ENCODE measurements at places on chromosomes 12 and 14.
A peak's percentile ranks its signal among the peaks of the same experiment; 100 is the strongest.

- no peak for DNase-seq
Measured at GRCh38 chr14:86331341-86331740, 801.4 kb downstream of the FLRT2 start.

- DNase-seq: no peak
Measured at GRCh38 chr12:105468464-105468863, 138.0 kb downstream of the C12orf75 start.

GRCh38 chr12:7916936-7917335 lies 19.1 kb downstream of the SLC2A3 start:
- no peak for DNase-seq

GRCh38 chr14:57174466-57174865 lies 94.2 kb downstream of the EXOC5 start:
- no peak for DNase-seq

- DNase-seq: peak; percentile 6
Measured at GRCh38 chr12:53048033-53048779, 1.7 kb upstream of the TNS2 start.

- no peak for DNase-seq
Measured at GRCh38 chr12:26688344-26688904, 144.6 kb downstream of the ITPR2 start.

- DNase-seq: peak; percentile 86
Measured at GRCh38 chr14:65840786-65841185, 428.3 kb downstream of the FUT8 start.

DNA sequence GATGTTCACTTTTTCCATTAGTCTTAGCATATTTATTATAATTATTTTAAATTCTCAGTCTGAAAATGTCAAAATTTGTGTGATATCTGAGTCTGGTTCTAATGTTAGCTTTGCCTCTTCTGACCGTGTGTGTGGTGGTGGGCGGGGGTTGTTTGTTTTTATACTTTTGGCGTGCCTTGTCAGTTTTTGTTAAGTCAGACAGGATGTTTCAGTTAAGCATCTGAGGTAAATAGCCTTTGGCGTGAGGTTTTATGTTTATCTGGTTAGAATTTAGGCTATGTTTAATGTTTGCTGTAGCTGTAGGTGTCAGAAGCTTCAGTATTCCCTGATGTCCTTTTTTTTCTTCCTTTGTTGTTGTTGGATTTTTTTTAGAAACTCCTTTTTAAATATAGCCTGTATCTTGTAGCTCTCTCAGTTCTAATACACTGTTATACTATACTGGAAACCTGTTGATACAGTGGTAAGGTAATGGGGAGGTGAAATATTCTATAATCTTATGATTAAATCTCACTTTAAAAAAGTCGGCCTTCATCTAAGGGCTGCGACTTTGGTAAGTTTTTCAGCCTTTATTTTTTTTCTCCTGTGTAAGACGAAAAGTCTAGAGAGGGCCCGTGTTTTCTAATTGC lies 111.6 kb downstream of the SCAF11 start:
- DNase-seq: no peak

DNA sequence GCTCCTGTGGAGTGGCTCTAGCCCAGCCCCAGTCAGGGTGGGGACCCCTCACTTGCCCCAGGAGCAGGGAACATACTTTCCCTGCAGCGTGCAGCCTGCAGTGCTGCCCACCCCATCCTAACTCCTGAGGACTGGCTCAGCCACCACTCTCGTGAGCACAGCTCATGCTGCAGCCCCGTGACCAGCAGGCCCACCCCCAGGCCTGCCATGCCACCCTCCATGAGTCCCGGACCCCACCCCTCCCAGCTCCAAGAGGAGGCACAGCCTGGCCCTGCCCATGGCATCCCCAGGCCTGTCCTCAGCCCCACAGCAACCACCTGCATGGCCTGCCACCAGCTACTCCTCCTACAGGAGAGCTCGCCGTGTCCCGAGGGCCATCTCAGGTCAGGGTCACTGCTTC lies 3.9 kb upstream of the JAG2 start:
- DNase-seq: no peak

DNA sequence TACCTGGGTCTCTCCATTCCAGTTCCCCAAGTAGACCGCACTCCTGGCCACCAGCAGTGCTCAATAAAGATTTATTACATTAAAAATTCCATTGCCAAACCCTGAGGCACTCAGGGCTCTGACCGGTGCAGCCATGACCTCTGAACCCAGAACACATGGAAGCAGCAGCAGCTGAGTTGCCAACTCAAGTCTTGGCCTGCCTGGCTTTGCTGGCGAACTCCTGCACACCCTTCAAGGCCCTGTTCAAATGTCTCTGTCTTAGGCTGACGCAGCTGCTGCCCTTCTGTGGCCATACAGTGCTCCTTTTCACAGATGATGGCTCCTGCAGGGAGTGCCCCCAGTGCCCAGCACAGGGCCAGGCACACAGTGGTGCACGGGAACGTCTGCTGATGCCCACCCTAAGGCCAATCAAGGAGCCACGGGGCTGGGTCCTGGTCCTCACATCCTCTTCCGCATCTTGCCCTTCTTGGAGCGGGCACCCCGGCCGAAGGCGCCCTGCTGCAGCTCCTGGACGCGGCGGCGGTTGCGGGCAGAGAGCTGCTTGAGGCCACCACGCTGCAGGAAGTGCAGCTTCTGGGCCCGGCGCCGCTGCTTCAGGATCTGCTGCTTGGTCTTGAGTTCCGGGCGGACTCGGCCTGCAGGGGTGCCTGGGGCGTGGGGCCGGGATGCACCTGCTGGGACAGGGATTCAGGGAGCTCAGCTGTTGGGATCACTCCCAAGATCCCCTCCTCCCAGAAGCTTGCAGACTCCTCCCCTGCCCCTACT lies 9.1 kb downstream of the CFAP73 start:
- no peak for DNase-seq

- no peak for DNase-seq
Measured at GRCh38 chr14:72830786-72831594, 62.9 kb downstream of the DPF3 start.

GRCh38 chr12:57752668-57753000 lies 524 bp upstream of the CDK4 start:
- no peak for DNase-seq

DNA sequence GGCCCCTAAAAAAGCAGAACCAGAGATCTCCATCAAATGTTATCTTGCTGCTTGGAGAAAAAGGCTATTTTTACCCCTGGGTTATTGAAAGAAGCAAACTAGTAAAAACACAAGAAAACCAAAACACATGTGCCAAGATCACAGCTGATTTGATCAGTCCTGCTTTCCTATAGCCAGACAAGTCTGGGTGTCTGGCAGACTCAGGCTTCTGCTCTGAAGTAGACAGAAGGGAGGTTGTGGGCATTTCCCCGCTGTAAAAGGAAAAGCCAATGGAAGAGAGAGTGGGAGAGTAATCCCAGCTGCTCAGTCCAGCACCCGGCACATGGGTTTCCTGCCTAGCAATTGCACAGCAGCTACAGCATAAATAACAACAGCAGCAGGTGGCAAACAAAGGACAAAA lies 177.9 kb downstream of the PHLDA1 start:
- no peak for DNase-seq

GRCh38 chr12:84157170-84157569 lies 755.4 kb downstream of the SLC6A15 start:
- no peak for DNase-seq

DNA sequence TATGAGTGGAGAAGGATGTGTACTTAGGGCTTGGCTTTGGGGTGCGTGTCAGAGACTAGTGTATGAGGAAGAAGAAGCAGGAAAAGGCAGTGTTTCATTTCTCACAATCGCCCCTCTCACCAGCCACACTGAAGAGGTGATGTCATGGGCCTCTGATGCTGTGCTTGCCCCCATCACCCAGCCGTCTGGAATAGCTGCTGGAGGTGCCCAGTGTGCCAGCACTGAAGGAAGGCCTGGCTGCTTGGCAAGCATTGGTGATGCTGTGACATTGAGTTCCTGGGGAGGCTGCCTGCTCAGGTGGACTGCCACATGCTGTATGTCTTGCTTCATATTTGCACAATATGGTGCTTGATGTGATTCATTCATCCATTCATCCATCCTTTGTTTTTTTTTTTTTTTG lies 56.2 kb downstream of the CRADD start:
- no peak for DNase-seq

DNA sequence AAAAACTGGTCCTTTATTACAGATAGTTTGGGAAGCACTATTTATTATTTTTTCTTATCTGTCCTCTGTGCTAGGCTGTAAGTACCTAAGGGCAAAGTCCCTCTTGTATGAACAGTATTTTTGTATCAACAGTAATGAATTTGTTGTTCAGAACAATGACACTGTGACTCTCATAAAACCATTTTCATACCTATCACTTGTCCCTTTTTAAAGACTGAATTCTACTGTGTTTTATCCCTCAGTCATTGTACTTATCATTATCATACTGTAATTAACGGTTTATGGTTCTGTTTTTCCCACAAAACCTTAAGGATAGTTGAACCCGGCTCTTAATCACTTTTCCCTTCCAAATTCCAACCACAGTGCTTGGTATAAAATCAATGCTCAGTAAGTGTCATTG lies 69.4 kb downstream of the SRGAP1 start:
- DNase-seq: peak; percentile 48

- no peak for DNase-seq
Measured at GRCh38 chr12:70367258-70368141, 1.4 kb downstream of the KCNMB4 start.

DNA sequence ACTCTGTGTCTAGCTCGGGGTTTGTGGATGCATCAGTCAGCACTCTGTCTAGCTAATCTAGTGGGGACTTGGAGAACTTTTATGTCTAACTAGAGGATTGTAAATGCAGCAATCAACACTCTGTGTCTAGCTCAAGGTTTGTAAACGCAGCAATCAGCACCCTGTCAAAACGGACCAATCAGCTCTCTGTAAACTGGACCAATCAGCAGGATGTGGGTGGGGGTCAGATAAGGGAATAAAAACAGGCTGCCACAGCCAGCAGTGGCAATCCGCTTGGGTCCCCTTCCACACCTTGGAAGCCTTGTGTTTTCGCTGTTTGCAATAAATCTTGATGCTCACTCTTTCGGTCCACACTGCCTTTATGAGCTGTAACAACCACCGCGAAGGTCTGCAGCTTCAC lies 920.7 kb upstream of the FOXG1 start:
- DNase-seq: no peak

DNA sequence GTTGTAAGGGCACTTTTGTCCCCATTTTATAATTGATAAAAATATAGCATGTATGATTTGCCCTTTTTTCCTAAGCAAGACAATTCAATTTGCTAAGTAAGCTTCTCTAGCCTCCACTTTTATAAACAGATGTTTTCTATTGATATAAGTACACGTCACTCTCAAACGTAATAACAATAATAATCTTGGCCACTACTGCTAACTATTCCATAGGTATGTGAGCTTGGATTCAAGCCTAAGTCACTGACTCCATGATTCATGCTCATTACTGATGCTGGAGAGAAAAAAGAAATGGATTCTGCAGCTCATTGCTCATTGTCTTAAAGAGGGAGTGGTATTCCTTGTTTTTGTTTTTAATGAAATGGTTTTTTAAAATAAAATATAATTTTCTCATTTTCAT lies 661.0 kb downstream of the GALC start:
- no peak for DNase-seq

DNA sequence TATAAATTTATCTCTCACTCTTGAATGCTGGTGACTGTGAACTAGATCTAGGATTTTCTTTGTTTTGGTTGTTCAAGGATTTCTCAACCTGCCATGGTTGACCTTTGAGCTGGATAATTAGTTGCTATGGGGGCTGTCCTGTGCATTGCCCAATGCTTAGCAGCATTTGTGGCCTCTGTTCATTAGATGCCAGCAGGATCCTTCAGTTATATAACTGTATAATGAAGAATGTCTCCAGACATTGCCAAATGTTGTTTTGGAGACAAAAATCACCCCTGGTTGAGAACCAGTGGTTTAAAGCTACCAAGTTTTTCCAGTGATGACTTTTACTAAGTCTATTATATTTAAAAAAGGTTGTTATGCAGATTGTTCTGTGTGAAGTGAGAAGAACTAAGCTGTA lies 147.9 kb upstream of the STXBP6 start:
- no peak for DNase-seq

- DNase-seq: no peak
Measured at GRCh38 chr14:45028107-45028626, 55.7 kb upstream of the PRPF39 start.

GRCh38 chr12:6272300-6273204 lies 37.9 kb upstream of the PLEKHG6 start:
- no peak for DNase-seq

- no peak for DNase-seq
Measured at GRCh38 chr12:121637231-121637914, 11.0 kb downstream of the ORAI1 start.

- DNase-seq: no peak
Measured at GRCh38 chr14:80049055-80049454, 162.2 kb downstream of the DIO2 start.

DNA sequence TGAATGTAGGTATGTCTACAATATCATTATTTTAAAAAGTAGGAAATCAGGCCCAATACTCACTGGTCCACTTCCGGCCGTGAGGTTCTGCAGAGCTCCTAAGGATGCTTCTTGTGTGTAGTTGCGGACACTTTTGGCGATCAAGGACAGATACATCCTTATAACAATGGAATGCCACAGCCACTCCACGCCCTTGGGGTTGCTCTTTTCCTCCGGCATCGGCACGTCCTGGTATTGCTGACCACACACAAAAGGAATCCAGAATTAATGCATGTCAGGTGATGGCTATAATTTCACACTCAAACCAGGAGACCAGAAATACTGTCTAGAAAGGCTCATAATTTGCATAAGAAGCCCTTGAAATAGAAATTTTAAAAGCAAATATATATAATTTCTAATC lies 65.6 kb upstream of the YARS2 start:
- DNase-seq: no peak

- DNase-seq: no peak
Measured at GRCh38 chr12:101809208-101809607, 21.6 kb downstream of the GNPTAB start.

DNA sequence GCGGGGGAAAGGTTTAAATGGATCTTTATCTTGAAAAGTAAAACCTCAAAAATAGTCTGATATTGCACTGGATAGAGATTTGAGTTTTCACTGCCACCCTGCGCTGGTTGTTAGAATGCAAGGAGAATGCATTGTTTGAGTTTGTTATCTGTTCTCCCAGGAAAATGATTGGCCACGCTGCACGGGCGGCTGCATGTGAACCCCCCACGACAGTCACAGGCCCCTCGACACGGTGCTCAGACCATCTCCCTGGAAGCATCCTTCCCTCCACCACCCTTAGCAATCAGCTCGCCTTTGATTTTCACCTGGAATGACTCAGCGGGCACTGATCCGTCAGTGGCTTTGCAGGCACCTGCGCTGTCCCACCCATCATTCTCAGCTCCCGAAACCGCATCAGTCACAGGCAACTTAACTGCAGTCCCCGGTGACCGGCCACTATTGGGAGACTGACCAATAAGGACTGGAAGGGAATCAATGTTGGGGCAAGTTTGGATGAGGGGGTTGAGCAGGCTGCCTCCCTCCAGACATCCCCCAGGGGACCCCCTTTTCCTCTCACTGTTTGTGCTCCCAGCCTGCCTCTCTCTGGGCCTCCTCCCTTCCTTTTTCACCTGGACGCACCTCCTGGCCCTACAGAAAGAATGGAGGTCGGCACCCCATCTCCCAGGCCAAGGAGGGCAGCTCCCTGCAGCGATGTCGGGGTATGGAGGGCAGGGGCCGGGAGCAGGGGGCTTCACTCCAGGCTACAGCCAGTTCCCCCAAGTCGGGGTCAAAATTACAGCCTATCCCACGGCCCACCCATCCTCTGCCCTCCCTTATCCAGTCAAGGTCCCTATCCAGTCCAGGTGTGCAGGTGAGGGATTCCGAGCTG lies 28.5 kb upstream of the C14orf180 start:
- no peak for DNase-seq

Measured in NCI-H1092 treated with DMSO at 0.1 percent for 48 hours (cell line).